ENCODE measurements at places on chromosomes 13 and 19.
A peak's percentile ranks its signal among the peaks of the same experiment; 100 is the strongest.

- DNase-seq = no peak
Measured at GRCh38 chr13:49693877-49694276, 2.6 kb upstream of the EBPL start.

- no peak for DNase-seq
Measured at GRCh38 chr13:27834095-27834494, 41.8 kb downstream of the GSX1 start.

- no peak for DNase-seq
Measured at GRCh38 chr13:61084988-61085387, 330.7 kb downstream of the PCDH20 start.

DNA sequence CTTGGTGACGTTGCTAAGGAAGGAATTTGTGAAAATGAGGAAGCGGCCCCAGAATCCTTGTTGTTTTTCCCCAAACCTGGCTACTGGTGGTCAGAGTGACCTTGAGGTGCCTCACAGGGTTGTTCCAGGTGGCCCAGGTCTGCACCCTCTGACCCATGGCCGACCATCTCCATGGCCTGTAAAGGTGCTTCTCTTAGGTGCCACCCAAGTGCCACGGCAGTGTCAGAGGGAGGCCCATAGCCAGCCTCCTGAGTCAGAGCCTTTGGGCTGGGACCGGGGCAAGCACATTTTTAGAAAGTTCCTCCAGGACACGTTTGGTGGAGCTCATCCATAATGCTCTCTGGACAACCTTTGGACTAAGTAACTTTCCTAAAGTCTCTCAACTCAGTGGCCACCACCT, 83.9 kb upstream of the IRS2 start:
- peak; percentile 72 for DNase-seq

DNA sequence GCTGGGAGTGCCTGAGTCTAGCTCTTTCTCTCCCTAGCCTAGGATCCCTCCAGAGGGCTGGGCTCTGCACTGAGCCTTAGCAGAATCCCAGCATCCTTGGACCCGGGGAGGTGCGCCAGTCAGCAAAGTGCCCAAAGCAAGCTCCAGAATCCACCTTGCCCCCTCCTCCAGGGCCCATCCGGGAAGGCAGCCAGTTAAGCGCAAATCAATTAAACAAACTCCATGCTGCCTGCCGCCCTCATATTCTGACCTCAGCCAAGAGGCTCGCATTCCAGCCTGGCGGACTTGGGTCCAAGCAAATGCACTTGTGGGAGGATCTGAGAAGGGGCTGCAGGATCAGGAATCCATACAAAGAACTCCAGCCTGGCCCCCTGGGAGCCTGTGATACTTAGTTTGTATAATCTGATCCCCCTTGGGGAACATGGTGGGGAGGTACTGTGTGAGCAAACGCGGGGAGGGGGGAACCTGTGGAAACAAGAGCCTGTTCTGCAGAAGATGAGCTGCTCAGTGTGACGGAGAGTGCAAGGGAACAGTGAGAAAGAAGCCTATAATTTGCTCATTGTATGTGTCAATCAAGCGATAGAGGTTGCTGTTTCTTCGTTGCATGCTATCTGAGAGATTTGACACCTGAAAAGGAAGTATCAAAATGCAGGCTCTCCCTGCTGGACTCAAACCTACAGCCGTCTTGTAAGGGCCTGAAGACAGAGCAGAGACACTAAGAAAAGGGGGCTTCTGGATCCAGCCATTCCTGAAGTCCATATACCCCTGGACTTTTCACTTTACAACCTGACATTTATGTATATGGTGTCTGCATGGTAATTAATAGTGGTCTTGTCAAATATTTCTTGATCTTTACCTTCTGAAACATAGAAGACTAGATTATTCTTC, 29.4 kb downstream of the ZNRF4 start:
- DNase-seq = no peak

All from SJSA1 (cell line).